ENCODE measurements at places on chromosomes 13 and 19.

- DNase-seq: peak; percentile 64
Measured at GRCh38 chr19:53881482-53882390, at the start of gene PRKCG. TSS of gene PRKCG (plus strand) at chr19:53882197. CDS start at chr19:53882495, 298 bp downstream.

GRCh38 chr13:98293570-98294142 is 116.6 kb upstream of the RNF113B start:
- peak; percentile 49 for DNase-seq

GRCh38 chr13:113123226-113124201 is 915 bp downstream of the F10 start:
- no peak for DNase-seq

- DNase-seq: peak; percentile 23
Measured at GRCh38 chr19:34461375-34462100, 20.0 kb upstream of the WTIP start.

GRCh38 chr19:55080121-55080967 is 4.7 kb downstream of the EPS8L1 start:
- peak; percentile 43 for DNase-seq

- no peak for DNase-seq
Measured at GRCh38 chr13:23561261-23561660, 9.0 kb upstream of the TNFRSF19 start.

- DNase-seq: no peak
Measured at GRCh38 chr19:20273951-20274570, 107.0 kb downstream of the ZNF486 start.

- DNase-seq: no peak
Measured at GRCh38 chr13:111958612-111959395, 108.1 kb upstream of the SOX1 start.
